ENCODE measurements at places on chromosomes 16 and 17.
A peak's percentile ranks its signal among the peaks of the same experiment; 100 is the strongest.

- DNase-seq = no peak
Observed at GRCh38 chr16:68283346-68283745, 19.0 kb downstream of the SLC7A6 start.

DNA sequence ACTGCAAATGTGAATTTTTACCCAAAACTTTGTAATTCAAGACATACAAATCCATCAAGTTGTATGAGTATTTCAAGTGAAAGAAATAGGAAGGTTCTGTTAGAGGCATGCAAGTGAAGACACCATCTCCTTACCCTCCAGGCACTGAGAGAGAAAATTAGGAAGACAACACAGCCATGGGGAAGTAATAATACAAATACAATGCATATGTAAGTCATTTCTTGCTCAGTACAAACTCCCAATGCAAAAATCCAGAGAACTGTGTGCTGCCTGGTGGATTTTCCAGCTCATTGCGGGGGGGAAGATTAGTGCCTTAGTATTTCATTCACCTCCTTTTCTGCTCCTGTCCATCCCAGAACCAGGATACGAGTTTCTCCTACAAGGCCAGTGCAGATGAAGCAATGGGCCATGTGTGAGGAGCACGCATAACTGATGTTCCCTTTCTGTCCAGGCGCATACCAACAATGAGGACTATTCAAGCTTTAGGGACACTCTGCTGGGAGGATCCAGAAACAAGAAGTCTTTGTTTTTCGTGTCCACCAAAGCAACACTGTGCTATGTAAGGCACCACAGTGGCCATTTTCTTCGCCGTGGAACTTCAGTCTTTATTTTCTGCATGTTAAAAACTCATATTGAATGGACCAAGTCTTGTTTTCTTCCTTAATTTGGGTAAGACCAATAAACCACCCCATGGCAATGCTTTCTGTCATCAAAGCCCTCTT is 143.7 kb upstream of the RCVRN start:
- DNase-seq = no peak

GRCh38 chr17:28912281-28912937 is 9.5 kb upstream of the DHRS13 start:
- no peak for DNase-seq

GRCh38 chr17:55776271-55776670 is 25.4 kb downstream of the PCTP start:
- DNase-seq = no peak

DNA sequence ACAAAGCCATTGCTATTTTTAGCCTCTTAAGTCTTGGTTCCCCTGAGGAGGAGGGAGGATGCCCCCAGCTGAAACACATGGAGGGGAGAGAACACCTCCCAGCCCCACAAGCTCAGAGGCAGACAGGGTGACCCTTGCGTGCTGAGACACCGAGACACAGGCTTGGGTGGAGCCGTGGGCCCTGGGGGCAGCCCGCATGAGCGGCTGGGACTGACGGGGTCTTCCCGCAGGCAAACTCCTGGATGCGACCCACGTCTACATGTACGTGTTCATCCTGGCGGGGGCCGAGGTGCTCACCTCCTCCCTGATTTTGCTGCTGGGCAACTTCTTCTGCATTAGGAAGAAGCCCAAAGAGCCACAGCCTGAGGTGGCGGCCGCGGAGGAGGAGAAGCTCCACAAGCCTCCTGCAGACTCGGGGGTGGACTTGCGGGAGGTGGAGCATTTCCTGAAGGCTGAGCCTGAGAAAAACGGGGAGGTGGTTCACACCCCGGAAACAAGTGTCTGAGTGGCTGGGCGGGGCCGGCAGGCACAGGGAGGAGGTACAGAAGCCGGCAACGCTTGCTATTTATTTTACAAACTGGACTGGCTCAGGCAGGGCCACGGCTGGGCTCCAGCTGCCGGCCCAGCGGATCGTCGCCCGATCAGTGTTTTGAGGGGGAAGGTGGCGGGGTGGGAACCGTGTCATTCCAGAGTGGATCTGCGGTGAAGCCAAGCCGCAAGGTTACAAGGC is 9.8 kb downstream of the SLC16A3 start:
- DNase-seq = peak; percentile 76

DNA sequence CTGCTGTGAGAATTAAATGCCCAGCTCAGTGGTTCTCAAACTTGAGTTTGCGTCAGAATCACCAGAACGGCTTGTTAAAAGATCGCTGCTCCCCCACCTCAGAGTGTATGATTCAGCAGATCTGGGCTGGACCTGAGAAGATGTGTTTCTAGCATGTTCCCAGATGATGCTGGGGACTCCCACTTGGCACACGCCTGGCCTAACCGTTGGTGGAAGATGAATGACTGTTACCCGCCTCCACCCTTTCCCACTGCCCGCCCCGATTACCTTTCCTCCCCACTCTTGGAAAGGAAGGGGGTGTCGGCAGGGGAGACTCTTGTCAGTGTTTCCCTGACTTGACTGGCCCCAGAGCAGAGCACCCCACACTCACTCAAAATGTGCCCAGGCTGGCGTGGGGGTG is 29.3 kb upstream of the ABCC3 start:
- DNase-seq = no peak

DNA sequence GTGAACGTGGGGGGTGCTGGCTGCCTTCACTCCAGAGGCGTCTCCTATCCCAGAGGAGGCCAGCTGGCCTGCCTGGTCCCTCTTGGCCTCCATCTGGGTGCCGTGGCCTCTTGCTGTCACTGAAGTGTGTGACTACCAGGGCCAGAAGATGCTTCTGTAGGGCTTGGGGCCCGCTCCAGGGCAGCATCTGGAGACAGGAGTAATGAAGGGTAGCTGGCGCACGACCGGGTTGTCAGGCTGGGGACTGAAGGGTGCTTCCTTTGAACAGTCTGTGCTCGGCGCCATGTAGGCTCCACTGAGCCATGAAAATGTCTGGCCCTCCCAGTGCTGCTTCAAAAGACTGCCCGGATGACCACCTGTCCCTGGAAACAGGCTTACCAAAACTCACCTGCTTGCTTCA is 31.3 kb downstream of the ASIC2 start:
- no peak for DNase-seq

- peak; percentile 58 for DNase-seq
Observed at GRCh38 chr16:4314532-4315185, 1.2 kb upstream of the GLIS2 start.

DNA sequence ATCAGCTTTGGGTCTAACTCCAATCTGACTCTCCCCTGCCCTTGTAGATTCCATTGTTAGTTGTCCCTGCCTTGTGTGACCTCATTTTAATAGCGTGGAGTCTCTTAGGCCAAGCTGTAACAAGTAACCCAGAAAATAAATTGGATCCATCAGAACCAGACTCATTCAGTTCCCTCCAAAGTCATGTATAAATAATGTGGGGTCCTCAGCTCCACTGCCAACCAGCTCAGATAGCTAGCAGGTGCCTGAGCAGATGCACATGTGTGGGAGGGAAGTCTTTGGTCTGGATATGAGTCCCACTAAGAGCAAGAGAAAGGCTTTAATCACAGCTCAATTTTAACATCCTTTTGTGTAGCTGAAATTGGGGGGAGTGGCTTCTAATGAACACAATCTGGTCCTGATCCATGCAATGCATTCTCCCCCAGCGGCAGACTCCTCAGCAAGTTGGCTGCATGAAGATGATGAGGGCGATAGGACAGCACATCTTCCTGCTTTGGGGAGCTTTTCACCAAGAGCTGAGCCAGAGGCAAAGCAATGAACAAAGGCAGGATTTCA is 151.6 kb downstream of the ABCC12 start:
- DNase-seq = no peak

DNA sequence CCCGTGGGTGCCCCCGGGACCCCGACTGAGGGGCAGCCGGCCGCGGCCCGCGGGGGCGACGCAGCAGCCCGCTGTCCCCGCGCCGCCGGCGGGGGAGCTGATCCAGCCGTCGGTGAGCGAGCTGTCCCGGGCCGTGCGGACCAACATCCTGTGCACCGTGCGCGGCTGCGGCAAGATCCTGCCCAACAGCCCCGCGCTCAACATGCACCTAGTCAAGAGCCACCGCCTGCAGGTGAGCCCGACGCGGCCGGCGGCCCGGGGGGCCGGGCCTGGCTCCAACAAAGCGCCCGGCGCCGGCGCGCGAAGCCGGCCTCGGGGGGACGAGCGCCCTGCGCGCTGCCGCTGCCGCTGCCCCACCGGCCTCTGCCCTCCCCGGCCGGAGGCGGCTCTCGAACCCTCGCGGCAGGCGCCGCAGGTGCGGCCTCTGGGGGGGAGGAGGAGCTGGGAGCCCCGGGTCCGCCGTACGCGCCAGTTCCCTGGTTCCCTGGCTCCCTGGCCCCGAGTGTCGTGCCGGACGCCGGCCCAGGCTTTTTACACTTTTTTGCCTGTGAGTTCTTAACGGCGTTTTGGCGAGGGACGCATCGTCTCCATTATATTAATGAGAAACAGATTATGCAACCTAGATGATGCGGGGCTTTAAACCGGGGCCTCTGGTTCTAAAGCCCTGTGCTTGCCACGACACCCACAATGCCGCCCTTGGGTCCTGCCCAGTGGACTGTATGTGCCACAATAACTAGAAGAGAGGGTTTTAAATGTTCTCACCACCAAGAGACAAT is 521 bp downstream of the ATMIN start:
- no peak for DNase-seq

- no peak for DNase-seq
Observed at GRCh38 chr17:35728551-35728950, 2.9 kb upstream of the RASL10B start.

- no peak for DNase-seq
Observed at GRCh38 chr17:50924300-50924699, 58.1 kb upstream of the TOB1 start.

GRCh38 chr16:505479-506245 is 21.9 kb upstream of the CAPN15 start:
- no peak for DNase-seq

DNA sequence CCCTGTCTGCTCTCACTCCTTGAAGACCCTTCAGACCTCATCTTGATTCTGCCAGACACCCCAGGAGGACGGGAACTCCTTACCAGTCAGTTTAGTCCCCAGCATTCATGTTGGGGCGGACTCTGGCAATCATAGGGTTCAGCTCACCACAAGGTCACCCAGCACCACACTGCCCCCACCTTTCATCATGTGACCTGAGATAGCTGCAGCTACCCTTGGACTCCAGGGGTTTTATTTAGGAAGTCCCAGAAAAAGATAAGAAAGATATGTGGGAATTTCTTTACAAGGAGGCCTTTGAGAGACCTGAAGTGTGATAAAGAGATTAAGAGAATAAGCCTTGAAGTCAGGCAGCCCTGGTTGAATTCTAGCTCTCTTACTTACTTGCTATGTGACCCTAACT is 59.8 kb upstream of the NLK start:
- DNase-seq = no peak

GRCh38 chr16:74586948-74587347 is 20.0 kb downstream of the GLG1 start:
- no peak for DNase-seq

DNA sequence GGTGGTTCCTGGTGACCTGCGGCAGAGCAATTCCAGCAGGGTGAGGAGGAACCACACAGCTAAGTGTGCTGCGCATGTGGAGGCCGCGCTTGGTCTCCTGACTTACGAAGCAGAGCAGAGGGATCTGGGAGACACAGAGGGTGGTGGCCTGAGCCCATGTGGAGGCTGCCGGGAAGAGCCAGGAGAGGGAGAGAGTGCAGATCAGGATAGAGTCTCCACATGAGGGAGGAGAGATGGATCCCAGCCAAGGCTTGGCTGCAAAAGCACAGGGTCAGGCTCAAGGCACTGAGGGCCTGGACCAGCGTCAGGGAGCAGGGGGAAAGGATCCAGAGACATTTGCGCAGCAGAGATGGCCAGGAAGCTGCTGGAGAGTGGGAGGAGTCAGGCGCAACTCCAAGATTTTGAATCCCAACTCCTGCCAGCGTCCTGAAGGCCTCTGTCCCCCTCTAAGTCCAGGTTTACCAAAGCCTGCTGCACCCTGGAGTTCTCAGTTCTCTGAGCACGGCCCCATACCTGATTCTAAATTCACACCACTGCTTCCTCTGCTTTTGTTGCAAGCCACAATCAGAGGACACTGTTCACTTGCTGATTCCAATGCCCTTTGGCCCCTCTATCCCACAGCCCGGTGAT is 11.3 kb upstream of the MLLT6 start:
- DNase-seq = no peak

GRCh38 chr17:29018788-29019474 is 13.1 kb upstream of the SEZ6 start:
- DNase-seq = no peak

GRCh38 chr16:87926246-87927194 is 9.8 kb downstream of the CA5A start:
- DNase-seq = peak; percentile 44

DNA sequence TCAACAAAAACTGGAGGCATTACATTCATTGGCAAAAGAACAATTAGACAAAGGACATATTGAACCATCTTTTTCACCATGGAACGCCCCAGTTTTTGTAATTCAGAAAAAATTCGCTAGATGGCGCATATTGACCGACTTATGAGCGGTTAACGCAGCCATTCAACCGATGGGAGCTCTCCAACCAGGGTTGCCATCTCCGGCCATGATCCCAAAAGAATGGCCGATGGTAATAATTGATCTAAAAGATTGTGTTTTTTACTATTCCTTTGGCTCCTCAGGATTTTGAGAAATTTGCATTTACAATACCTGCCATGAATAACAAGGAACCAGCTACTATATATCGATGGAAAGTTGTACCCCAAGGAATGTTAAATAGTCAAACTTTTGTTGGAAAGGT is 21.4 kb downstream of the ALOX15B start:
- peak; percentile 49 for DNase-seq

DNA sequence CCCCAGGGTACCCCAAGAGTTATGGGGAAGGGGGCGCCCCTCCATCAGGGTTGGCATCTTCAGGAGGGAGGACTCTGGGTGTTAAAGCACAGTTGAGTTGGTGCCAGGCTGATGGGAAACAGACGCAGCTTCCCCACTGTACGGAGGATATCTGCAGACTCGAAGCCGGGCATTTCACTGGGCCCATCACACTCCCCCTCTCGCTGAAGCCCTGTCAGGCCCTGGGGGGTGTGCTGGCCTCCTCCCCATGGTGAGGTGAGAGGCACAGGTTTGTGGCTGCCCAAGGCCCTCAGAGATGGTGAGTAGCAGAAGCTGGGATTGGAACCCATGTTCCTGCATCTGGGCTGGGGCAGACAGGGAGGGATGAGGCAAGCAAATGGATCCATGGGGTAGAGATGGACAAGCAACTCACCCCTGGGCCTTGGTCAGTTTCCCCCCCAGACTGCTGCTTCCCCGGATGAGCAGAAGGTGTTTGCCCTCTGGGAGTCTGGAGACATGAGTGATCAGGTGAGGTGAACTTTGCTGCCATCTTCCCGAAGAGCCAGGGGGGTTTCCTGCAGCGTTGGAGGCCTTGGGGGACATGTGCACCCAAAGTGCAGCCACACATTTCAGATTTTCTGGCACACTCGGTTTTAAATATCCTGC is 31.0 kb downstream of the POLR3E start:
- peak; percentile 21 for DNase-seq

DNA sequence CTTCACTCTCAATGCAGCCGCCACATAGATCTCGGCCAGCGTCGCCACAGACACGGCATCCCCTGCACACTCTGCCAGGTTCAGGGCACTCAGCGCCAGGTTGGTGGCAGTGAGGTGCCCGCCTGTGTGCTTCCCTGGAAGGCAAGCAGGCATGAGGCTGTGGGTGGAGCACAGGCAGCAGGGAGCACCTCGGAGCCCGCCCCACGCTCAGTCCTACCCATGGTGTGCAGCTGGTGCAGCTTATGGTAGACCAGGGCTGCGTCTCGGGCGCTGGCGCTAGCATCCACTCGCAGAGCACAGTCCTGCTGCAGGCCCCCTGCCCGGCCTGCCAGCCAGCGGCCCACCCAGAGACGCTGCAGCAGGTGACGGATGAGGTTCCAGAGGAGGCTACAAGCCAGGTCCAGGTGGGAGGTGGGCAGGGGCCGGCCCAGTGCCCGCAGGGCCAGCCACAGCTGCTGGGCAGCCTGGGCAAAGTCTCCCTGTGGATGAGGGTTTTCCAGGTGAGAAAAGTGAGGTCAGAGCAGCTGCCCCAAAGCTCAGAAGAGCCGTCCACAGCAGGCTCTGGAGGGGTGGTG is 20.5 kb downstream of the SREBF1 start:
- DNase-seq = no peak
